Kidney (tissue), 22 donors: ENCODE measurements at places on chromosomes 6 and 20. TPM values are rescaled to one million over a fixed set of nuclear protein-coding genes. Genes with fewer than 3 reads are reported as not detected.

- no peaks in the 10 kb centered on the region for H3K36me3 ChIP-seq
- H3K27me3 ChIP-seq = no peaks in the 10 kb centered on the region
- H3K4me1 ChIP-seq = peaks cover 3% of the 10 kb centered on the region
- peak overlapping the region; percentile 42 for H3K27ac ChIP-seq
- H3K4me3 ChIP-seq = no peak overlapping the region
Measured at GRCh38 chr6:87789198-87789899, 87.3 kb upstream of the AKIRIN2 start.

- H3K4me3 ChIP-seq = no peak overlapping the region
- H3K36me3 ChIP-seq = no peaks in the 10 kb centered on the region
- no peak for DNase-seq
- peaks cover 3% of the 10 kb centered on the region for H3K4me1 ChIP-seq
- no peaks in the 10 kb centered on the region for H3K27me3 ChIP-seq
Measured at GRCh38 chr6:41257369-41258195, 28.9 kb downstream of the TREM1 start.

- peaks cover 10% of the 10 kb centered on the region for H3K4me1 ChIP-seq
- H3K27me3 ChIP-seq = no peaks in the 10 kb centered on the region
- H3K4me3 ChIP-seq = no peak overlapping the region
- no peak overlapping the region for H3K27ac ChIP-seq
- peaks cover 27% of the 10 kb centered on the region for H3K36me3 ChIP-seq
- no peak for DNase-seq
Measured at GRCh38 chr20:36240076-36240475, 3.8 kb downstream of the AAR2 start.

DNA sequence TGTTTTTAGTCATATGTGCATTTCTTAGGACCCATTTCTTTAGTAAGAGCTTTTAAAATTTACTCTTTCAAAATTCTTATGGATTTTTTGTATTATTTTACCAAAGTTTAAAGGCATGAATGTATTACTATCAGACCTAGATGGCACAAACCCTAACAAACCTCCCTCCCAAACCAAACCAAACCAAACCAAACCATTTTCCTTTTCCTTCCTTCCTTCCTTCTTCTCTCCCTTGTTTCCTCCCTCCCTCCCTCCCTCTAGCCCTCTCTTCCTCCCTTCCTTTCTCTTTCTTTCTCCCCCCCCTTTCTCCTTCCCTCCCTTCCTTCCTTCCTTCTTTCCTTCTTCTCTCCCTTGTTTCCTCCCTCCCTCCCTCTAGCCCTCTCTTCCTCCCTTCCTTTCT is 1001.8 kb upstream of the CITED2 start:
- no peak for DNase-seq
- H3K4me1 ChIP-seq = no peaks in the 10 kb centered on the region
- H3K27me3 ChIP-seq = no peaks in the 10 kb centered on the region
- no peak overlapping the region for H3K27ac ChIP-seq

GRCh38 chr6:48378884-48379407 is 267.9 kb upstream of the PTCHD4 start:
- no peak overlapping the region for H3K27ac ChIP-seq
- H3K4me1 ChIP-seq = no peaks in the 10 kb centered on the region
- DNase-seq = no peak
- no peaks in the 10 kb centered on the region for H3K27me3 ChIP-seq
- no peak overlapping the region for H3K4me3 ChIP-seq

GRCh38 chr20:54043076-54043967 is 27.1 kb downstream of the BCAS1 start:
- H3K36me3 ChIP-seq = no peaks in the 10 kb centered on the region
- H3K27me3 ChIP-seq = no peaks in the 10 kb centered on the region
- no peak overlapping the region for H3K27ac ChIP-seq
- no peak for DNase-seq
- H3K4me1 ChIP-seq = peaks cover 2% of the 10 kb centered on the region
- H3K4me3 ChIP-seq = no peak overlapping the region

GRCh38 chr6:1821513-1822183 is 211.9 kb downstream of the FOXC1 start:
- H3K36me3 ChIP-seq = no peaks in the 10 kb centered on the region
- H3K27me3 ChIP-seq = no peaks in the 10 kb centered on the region
- H3K4me3 ChIP-seq = no peak overlapping the region
- H3K4me1 ChIP-seq = peaks cover 14% of the 10 kb centered on the region

DNA sequence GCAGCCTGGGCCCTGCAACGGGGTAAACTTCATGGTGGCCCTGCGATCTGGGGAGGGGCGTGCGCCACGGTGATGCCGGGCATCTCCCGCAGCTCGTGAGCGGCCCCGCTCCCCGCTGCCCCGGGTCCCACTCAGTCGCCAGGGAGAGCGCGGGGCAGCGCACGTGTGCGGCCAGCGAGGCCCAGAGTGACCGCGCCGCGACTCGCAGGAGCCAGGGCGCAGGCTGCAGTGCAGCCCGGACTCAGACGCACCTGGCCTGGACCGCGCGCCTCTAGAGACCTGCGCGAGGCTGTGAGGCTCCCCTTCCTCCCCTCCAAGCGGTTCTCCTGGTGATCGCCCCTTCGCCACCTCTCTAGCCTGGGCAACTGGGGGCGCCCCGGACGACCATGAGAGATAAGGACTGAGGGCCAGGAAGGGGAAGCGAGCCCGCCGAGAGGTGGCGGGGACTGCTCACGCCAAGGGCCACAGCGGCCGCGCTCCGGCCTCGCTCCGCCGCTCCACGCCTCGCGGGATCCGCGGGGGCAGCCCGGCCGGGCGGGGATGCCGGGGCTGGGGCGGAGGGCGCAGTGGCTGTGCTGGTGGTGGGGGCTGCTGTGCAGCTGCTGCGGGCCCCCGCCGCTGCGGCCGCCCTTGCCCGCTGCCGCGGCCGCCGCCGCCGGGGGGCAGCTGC is 652 bp downstream of the BMP6 start:
- H3K4me1 ChIP-seq = peaks cover 6% of the 10 kb centered on the region
- no peaks in the 10 kb centered on the region for H3K36me3 ChIP-seq
- peaks cover 19% of the 10 kb centered on the region for H3K27me3 ChIP-seq

- no peaks in the 10 kb centered on the region for H3K36me3 ChIP-seq
- peak overlapping the region; percentile 85 for H3K4me3 ChIP-seq
- DNase-seq = peak; percentile 99
- H3K4me1 ChIP-seq = no peaks in the 10 kb centered on the region
- no peaks in the 10 kb centered on the region for H3K27me3 ChIP-seq
Measured at GRCh38 chr6:26285143-26286134, 79.6 kb upstream of the BTN3A2 start.

- no peak for DNase-seq
- H3K4me3 ChIP-seq = no peak overlapping the region
- H3K36me3 ChIP-seq = no peaks in the 10 kb centered on the region
- no peaks in the 10 kb centered on the region for H3K4me1 ChIP-seq
Measured at GRCh38 chr6:3314621-3315467, 56.1 kb downstream of the PSMG4 start.

GRCh38 chr6:112911959-112912358 is 564.8 kb downstream of the RFPL4B start:
- no peak overlapping the region for H3K27ac ChIP-seq
- H3K4me3 ChIP-seq = no peak overlapping the region
- peak; percentile 80 for DNase-seq
- H3K36me3 ChIP-seq = no peaks in the 10 kb centered on the region
- no peaks in the 10 kb centered on the region for H3K4me1 ChIP-seq

The SNAP25 gene
- 6.2 TPM for total RNA-seq

The SLC13A3 gene
- 31.5 TPM for total RNA-seq

The SLPI gene
- total RNA-seq = 3,615 TPM

The LGSN gene
- total RNA-seq = 0.19 TPM

The RIPPLY2 gene
- 0.38 TPM for total RNA-seq

The CALHM4 gene
- total RNA-seq = not detected

The BMP5 gene
- total RNA-seq = 0.76 TPM
